ENCODE measurements at places on chromosomes 1 and 21.

DNA sequence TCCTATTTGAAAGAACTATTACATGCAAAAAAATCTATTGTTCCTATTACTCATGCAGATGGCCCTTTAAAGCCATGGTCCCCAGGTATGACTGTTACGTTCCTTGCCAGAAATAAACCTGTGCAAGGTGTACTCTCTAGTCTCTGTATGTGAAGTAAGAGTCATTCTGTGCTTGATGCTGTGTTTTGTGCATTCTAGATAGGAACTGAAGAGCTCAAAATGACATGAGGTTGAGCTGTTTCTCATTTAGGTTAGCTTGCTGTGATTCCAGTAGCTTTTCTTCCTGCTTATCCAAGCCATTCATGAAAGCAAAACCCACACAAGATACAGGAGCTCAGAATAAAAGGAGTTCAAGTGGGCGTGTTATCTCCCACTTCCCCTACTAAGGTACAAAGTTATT, 64.3 kb upstream of the ZNF326 start:
- no peak for DNase-seq

DNA sequence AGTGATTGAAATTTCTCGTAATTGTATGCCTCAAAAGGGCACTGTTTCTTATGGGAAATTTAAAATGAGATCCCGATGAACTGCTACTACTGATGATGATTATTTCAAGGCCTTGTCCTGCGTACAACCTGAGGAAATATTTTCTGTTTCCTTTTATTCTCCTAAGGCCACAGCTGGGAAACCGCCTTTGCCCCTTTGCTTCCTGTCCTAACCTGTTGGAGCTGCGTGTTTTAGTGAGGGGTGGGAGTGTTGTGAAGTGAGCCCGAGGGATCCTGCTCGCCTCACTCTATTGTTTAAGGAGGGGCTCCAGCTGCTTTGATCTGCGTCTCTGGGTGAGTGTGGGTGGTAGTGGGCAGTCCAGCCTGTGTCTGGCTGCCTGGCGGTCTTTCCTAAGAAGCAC, 14.4 kb downstream of the LAMC2 start:
- DNase-seq, result no peak

DNA sequence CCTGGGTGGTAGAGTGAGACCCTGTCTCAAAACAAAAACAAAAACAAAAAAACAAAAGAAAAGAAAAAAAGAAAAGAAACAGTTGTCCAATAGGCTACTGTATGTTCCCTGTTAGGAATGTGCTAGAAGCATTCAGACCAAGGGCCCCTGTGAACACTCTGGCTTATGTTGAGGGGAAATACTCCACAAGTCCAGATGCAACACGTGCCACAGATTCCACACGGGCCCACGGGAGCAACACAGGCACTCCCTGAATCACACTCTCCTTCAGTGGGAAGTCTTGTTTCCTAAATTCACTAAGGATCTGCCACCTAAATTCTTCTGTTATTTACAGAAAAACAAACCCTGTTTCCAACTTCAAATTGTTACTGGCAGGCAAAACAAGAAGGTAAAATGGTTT, 291.1 kb downstream of the PCP4 start:
- DNase-seq, result no peak

DNA sequence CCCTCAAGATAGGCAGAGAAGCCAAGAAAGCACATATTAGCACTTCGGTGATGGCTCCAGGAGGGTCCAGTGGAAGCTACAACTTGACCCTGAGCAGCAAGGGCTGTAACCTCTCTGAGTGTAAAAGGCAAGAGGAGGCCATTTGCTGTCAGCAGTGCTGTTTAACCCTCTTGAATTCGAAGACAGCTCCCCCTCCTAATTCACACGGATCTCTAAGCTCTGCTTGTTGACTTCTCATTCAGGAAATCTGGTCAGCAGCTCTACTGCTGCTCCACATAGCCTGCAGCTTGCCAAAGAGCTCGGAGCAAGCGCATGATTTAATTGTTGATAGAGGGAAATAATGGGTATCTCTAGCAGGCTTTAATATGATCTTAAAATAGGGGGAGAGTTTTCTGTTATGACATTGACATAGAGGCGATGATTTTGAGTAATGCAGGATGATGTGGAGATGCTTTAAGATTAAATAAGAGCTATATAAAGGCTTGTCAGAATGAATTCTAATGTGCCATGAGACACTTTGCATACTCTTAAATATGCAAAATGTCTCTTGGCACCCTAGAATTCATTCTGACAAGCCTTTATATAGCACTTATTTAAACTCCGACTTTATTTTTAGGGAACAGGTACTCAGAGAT, 79.4 kb upstream of the USH2A start:
- DNase-seq, result no peak

- DNase-seq, result no peak
These were observed 157.0 kb downstream of the PCBP3 start for GRCh38 chr21:45800339-45801080.

- no peak for DNase-seq
These were observed 18.7 kb upstream of the CAMK1G start for GRCh38 chr1:209564849-209565248.

DNA sequence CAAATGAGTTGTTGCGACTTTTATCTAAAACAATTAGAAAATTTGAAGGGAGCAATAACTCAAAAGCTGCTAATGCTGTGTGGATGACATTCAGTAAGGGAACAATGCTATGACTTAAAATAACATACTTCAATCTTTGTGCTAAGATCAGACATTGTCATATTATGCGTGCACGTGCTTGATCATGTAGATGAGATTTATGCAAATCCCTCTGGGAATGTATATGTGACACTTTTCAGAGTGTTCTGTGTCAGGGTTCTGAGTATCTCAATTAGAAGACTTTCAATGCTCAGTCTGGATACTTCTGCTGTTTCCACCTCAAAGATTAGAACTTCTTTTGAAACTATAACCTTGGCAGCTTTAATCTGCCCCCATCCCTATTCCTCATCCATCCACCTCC, 18.6 kb upstream of the POU2F1 start:
- no peak for DNase-seq

DNA sequence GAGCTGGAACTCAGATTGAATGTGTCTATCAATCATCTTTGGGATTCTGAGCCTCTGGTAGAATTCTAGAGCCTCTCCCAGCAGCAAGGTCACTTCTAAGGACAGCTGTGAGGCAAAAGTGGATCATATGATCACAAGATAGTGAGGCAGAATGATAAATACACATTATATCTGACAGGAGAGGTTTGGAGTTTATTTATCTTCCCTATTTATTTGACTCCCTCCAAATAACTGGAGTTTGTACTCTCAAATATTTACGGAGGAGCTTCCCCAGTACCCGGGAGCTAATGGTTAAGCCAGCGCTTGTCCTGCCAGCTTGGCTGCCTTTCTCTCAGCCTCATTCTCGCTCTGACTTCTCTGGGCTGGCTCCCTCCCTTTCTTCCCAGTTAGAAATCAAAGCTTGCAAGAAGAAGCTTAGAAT, 2.3 kb downstream of the HMGCS2 start:
- DNase-seq, result no peak

- no peak for DNase-seq
These were observed 11.9 kb upstream of the TCP10L start for GRCh38 chr21:32597205-32597604.
